ENCODE measurements at places on chromosomes 16 and 17. TPM values are rescaled to one million over a fixed set of nuclear protein-coding genes. Genes with fewer than 3 reads are reported as not detected.

DNA sequence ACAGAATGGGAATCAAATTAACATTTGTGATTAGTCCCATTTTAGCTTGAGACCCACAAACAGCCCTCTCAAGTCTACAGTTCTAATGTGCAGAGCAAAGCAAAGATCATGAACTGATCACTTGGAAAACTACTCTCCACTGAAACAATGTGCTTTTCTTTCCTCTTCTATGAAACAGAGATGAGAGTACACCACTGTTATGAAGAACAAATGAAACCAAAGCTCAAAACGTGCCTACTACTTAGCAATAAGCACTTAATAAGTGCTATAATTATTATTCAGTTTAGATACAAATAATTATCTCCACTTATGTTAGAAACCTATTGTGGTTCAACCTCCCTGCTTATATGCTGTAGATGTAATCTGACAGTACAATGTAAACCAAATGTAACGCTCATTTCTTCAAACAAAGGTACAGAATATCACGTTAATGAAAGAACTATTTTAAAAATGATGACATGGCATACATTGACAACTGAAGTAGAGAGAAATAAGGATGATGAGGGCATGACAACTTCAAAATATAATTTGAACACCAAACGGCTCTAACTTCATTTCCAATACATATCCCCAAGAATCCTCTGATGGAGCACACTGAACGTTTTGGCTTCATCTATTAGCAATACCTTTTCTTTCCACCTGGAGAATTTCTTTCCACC, 2.0 kb downstream of the VPS35 start:
- no peak for DNase-seq

DNA sequence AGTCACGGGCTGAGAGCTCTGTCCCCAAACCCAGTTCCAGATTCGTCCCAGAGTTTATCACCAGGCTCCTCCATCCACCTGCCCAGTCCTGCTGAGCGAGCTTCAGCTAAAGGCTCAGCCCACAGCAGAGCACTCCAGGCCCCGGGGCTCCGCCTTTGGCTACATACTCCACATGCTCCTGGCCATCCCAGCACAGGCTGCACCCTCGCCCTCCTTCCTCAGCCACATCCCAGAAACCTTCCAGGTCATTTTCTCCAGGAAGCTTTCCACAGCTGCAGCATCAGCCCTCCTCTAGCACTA, 4.7 kb upstream of the CD2BP2 start:
- no peak for DNase-seq

DNA sequence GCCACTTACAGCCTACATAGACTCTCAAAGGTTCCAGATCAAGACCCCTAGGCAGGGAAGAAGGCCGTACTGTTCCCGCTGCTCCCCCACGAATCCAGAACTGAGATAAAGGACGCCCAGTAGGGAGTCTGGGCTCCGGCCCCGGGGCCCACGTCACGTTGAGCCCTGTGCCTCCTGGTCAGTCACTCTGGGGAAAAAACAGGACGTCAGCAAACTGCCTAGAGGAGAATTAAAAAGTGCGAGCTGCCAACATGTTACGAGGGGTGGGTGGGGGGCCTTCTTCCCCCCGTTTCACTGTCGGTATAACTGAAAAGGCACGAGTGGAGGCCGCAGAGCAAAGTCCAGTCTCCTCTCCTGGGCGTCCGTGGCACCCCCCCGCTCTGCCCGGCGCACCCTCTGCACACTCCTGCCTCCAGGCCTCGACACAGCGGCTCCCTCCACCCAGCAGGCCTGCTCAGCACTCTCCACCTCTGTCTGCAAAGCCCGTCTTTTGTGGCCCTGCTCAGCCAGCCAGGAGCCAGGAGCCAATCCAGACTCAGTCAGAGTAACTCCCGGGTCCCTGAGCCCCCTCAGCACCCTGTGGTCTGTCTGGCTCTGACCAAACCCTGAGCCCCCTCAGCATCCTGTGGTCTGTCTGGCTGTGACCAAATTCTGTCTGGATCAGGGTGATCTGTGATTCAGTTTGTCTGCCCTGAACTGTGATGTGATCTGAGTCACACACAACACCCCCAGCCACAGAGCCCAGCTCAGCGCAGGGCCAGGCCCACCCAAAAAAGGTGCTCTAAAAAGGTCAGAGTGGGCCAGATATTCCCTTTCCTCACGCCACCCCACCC, 6.2 kb downstream of the ITGAE start:
- peak; percentile 80 for DNase-seq

The C17orf113 gene
- not detected for total RNA-seq

The OR2C1 gene
- total RNA-seq = not detected

- no peak for DNase-seq
Measured at GRCh38 chr16:23832882-23833281, 2.9 kb upstream of the PRKCB start.

- DNase-seq = peak; percentile 65
Measured at GRCh38 chr17:62968445-62968923, 2.4 kb downstream of the TANC2 start.

The KRT35 gene
- not detected for total RNA-seq

The OTOP3 gene
- not detected for total RNA-seq

DNA sequence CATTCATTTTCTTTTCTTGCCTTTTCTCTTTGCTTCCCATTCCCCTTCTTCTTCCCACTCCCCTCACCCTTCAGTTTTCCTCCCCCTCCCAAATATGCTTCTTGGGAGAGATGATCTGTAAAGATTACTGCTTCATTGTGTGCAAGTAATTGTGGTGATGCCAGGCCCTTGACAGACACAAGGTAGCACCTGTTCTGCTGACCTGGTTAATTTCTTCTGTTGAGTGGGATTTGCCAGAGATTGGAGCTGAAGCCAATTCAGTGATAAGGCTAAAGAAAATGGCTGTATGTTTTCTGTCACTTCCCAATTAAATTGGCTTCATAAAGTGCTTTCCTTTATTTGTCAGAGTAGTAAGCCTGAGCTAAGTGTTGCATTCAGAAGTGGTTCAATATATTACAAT, 44.5 kb downstream of the AATF start:
- DNase-seq = no peak

The YPEL2 gene
- 3.1 TPM for total RNA-seq

- no peak for DNase-seq
Measured at GRCh38 chr16:57801098-57801808, 1.0 kb downstream of the KIFC3 start.

- DNase-seq = no peak
Measured at GRCh38 chr17:30256756-30257506, 21.4 kb upstream of the SLC6A4 start.

DNA sequence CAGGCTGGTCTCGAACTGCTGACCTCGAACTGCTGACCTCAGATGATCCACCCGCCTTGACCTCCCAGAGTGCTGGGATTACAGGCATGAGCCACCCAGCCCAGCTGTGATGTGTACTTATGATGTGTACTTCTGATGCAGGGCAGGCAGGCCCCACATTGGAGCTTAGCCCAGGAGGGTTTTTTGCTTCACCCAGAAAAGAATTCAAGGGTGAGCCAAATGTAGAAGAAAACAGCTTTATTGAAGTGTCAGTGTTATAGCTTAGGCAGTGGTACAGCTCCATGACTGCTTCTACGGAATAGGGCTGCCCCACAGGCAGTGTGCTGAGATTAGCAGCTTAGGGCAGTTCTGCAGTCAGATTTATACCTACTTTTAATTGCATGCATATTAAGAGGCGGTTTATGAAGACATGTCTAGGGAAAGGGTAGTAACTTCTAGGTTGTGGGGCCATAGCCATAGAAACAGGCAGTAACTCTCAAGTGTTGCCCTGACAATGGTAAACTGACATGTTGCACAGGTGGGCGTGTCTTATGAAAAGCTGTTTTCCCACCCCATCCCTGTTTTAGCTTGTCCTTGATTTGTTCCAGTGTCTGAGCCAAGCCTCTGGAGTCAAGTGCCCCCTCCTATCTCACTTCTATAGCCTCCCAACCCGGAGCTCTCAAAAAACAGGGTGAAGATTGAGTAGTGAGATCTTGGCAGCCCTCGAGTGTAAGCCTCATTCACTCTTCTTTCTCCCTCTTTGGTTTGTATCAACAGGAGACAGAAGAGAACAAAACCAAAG, 24.1 kb upstream of the POLR3E start:
- no peak for DNase-seq

DNA sequence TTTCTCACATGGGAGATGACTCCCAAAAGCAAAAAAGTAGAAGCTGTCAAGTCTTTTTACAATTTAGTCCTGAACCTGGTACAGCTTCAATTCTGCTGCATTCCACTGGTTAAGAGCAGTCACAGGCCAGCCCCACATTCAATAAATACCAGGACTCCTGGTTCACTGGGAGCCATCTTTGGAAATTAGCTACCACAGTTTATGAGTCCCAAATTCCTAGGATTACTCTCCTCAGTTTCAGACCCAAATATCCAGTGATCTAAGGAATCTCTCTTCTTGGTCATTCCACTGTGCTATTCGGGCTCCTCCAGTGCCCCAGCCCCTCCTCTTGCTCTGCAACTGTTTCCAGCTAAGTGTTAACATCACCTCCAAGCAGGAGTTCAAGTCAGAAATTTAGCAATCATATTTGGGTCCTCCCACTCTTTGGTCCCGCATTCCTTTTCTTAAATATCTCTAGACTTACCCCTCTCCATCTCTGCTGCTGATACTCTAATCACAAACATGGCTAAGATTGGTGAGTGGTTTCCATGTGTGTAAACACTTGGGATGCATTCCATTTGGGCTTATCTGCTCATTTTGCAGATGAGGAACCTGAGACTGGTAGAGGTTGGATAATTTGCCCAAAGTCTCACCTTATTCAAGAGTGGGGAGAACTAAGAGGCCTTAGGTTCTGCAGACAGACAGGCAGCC, 9.6 kb upstream of the WIPF2 start:
- DNase-seq = no peak

GRCh38 chr16:31699601-31700000, 171.9 kb downstream of the AHSP start:
- no peak for DNase-seq

DNA sequence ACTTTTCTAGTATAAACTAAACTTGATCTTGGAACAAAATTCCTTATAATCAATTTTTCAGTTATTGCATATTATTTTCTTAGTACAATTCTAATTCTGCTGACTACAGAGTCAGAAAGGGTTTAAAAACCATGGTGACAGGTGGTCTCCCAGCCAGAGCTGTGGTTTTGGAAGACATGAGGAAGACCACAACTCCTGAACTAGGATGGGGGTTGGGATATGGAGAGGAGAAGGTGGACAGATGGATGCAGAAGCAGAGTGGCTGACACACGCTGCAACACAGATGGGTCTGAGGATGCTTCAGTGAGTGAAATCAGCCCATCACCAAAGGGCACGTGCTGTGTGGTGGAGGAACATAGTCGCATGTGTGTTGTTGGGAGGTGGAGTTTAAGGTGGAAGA, 187.7 kb downstream of the LGALS9B start:
- DNase-seq = no peak

- no peak for DNase-seq
Measured at GRCh38 chr16:86919578-86920305, 341.4 kb downstream of the FOXL1 start.

DNA sequence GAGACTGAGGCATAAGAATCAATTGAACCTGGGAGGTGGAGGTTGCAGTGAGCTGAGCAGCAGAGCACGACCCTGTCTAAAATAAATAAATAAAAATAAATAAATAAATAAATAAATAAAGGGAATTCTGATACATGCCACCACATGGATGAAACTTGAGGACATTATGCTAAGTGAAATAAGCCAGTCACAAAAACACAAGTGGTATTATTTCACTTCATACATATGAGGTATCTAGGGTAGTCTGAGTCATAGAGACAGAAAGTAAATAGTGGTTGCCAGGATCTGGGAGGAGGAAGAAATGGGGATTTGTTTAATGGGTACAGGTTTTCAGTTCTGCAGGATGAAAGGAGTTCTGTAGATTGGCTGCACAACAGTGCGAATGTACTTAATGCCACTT, 16.3 kb downstream of the PIPOX start:
- no peak for DNase-seq

DNA sequence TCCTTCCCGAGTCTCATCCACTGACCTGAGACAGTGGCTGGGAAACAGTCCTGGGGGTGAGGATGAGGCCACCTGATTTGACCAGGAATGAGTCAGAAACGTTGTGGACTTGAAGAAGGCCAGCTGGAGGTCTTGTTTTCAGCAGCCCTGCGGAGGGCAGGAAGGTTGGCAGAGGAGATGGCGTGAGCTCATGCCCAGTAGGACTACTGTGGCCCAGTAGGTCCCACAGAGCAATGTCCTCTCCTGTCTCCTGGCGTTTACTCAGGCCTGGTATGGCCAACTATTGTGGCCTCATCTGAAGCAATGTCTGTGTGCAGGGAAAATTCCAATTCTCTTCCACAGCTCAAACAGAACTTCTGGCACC, 84.1 kb upstream of the DNAJA2 start:
- no peak for DNase-seq

- DNase-seq = no peak
Measured at GRCh38 chr17:44924107-44924544, 8.8 kb upstream of the GFAP start.

All from natural killer cell treated with Interleukin-12 subunit alpha and Interleukin-12 subunit beta and Interleukin-15 and Interleukin-18, amount 100 ng/mL, for 72 hours (primary cell).